ENCODE measurements at places on chromosomes 4 and X. TPM values are rescaled to one million over a fixed set of nuclear protein-coding genes. Genes with fewer than 3 reads are reported as not detected.

DNA sequence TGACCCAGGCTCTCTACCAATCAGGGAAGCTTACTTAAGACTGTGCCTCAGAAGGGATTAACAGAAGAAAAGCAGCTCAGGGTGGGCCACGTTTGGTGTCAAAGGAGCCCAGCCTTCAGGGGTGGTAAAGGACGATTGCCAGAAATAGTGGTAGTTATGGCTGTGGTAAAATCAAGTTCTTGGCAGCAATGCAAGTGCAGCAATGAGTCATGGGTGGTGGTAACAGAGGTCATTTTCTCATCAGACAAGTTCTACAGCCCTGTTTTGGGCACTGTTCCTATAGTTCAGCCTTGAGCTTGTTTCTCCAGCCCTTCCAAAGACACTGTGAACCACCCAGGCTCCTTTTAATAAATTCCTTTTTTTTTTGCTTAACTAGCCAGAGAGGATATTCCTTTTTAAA is 120.3 kb downstream of the EFHC2 start:
- no peaks in the 10 kb centered on the region for H3K27me3 ChIP-seq
- H3K36me3 ChIP-seq = no peaks in the 10 kb centered on the region
- no peak overlapping the region for H3K4me3 ChIP-seq

- no peak within 1 kb of the TSS for H3K27ac ChIP-seq
- no peaks in the 10 kb centered on the region for H3K36me3 ChIP-seq
- peaks cover 6% of the 10 kb centered on the region for H3K4me1 ChIP-seq
- DNase-seq = peak; percentile 70
- peaks cover 52% of the 10 kb centered on the region for H3K27me3 ChIP-seq
- H3K4me3 ChIP-seq = peak within 1 kb of the TSS; percentile 44
Measured at GRCh38 chr4:1172228-1172851, at the start of gene SPON2. Gene SPON2 (minus strand): TSS chr4:1172583.

DNA sequence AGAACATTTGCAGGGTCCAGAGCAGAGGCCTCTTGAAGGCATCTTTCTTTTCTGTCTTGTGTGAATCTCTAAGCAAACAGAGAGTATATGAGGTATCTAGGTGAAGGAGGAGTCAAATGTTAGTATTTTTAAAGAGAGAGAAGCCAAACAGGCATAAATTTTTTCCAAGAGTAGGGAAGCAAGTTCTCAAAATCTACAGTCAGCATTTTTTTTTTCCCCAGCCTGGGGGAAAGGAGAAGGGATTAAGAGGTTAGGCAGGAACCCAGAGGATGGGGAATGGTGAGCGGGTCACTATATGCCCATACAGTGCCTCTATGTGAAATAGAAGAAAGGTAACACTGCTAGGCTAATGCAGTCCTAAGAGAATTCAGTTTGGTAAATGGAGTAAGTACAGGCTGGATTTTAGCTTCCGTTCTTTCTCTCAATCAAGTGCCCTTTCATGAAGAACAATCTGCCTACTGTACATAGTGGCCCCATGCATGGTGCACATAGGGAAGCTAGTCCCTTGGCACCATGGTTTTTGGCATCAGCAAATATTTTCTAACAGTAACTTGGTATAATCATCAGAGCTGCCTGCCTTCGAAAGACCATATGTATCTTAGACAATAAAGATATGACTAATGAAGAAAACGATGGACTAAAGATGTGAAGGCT is 163.1 kb upstream of the MAB21L2 start:
- H3K4me1 ChIP-seq = no peaks in the 10 kb centered on the region
- H3K4me3 ChIP-seq = no peak overlapping the region
- no peaks in the 10 kb centered on the region for H3K27me3 ChIP-seq

- H3K4me3 ChIP-seq = no peak overlapping the region
- no peaks in the 10 kb centered on the region for H3K27me3 ChIP-seq
- H3K27ac ChIP-seq = no peak overlapping the region
- no peaks in the 10 kb centered on the region for H3K36me3 ChIP-seq
Measured at GRCh38 chr4:126859314-126859713, 773.4 kb upstream of the INTU start.

DNA sequence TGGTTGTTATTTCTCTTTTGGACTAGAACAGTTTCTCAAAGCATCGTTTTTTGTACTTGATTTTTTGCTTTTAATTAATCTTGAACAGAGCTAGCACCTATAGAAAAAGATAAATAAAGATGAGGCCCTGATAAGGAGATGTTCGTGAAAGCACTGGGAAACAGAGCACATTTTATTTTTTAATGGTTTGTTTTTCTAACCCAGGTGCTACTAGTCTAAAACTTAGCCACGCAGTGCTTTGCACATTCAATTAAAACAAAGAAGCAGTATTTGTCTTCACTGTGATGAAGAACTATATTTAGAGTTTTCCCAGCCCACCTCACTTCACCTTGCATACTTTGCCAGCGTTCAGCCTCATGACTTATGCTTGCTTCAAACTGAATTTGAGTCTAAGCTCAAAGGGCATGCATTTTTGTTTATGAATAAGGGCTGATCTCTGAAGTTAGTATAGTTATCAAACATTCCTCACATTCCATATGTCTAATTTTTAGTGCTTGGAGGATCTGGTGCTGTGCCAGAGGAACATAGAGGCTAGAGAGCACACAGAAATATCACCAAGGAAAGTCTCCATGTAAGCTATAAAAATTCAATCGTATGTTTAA is 76.7 kb downstream of the WWC2 start:
- H3K27me3 ChIP-seq = no peaks in the 10 kb centered on the region
- H3K36me3 ChIP-seq = no peaks in the 10 kb centered on the region
- no peak overlapping the region for H3K4me3 ChIP-seq
- H3K4me1 ChIP-seq = peaks cover 26% of the 10 kb centered on the region
- no peak for DNase-seq

LEF1 gene
- total RNA-seq = 66.1 TPM

STOX2 gene
- 16.6 TPM for total RNA-seq

DNA sequence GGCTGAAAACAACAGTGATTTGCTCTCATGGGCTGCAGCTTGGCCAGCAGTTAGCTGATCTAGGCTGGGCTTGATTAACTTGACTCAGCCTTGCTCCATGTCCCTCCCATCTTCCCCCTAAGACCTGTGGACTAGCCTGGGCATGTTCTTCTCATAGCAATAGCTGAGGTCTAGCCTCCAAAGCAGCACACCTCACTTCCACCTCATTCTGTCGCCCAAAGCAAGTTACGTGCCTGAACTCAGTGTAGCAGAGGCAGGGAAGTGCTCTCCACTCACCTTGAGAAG is 62.2 kb downstream of the EVC start:
- H3K4me3 ChIP-seq = no peak overlapping the region
- H3K36me3 ChIP-seq = peaks cover 39% of the 10 kb centered on the region
- peak; percentile 42 for DNase-seq
- H3K4me1 ChIP-seq = peaks cover 16% of the 10 kb centered on the region

DNA sequence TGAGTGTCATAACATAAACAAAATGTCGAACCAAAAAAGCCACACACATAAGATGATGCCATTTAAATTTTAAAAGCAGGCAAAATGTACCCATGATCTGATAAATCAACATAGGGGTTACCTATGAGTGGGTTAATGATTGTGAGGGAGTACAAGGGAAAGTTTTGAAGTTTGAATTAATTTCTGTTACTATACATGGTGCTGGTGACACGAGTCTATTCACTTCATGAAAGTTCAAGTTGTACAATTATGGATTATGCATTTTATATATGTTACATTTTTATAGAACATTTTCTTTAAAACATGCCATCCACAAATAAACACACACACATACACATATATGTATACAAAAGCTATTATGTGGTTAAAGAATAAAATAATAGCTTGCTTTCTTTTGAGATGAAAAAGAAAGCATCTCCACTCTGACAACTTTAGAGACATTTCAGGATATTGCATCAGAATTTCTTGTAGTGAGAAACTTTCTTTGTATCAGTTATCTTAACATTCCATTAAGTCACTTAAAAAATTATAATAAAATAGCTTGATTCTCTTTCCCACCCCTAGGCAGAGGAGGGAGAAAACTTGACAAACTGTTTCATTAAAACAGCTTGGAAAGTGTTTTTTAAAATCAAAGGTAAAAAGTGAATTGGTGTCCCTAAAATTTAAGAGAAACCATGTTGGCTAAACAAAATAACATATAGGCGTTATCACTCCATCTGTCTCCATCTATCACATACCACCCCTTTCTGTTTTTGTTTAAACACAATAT is 891.8 kb upstream of the NDST4 start:
- no peak for DNase-seq
- no peaks in the 10 kb centered on the region for H3K27me3 ChIP-seq
- H3K4me3 ChIP-seq = no peak overlapping the region
- no peaks in the 10 kb centered on the region for H3K36me3 ChIP-seq

- DNase-seq = peak; percentile 75
- no peak overlapping the region for H3K27ac ChIP-seq
- H3K4me3 ChIP-seq = peak overlapping the region; percentile 89
- no peaks in the 10 kb centered on the region for H3K36me3 ChIP-seq
Measured at GRCh38 chr4:180057891-180058671, 2185.1 kb upstream of the TENM3 start.

DNA sequence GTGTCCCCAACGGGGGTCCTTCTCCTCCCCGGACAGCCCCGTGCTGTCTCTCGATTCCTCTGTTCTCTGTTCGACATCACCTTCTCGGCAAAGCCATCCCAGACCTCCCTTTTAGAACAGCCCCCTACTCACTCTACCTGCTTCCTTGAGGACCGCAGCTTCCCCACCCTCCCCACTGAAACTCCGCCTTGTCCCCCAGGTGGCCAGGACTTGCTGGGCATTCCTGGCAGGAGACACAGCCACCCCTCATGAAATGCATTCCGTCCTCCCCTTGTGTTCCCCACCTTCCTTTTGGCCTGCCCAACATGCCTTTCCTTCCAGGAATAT is 34.8 kb upstream of the GPR78 start:
- no peak overlapping the region for H3K27ac ChIP-seq
- DNase-seq = no peak
- H3K36me3 ChIP-seq = no peaks in the 10 kb centered on the region
- peaks cover 5% of the 10 kb centered on the region for H3K4me1 ChIP-seq

DNA sequence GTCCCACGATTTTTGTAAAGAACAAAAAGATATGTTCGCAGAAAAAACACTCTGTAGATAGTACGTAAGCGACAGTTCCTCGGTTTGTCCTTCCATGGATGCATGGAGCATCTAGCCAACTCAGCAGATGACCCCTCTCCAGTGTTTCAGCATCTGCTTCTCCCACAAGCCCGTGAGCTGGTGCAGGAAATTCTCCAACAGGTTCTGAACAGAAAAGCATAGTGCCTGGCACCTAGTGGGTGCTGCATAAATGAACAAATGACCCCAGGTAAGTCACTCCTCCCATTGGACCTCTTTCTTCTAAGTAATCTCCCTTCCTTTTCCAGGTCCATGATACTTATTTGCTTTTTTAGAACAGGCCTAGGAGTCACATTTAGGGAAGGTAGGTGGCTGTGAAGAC is 966 bp upstream of the KIAA0232 start:
- H3K27ac ChIP-seq = peak overlapping the region; percentile 52
- no peak for DNase-seq
- peaks cover 5% of the 10 kb centered on the region for H3K36me3 ChIP-seq
- peaks cover 28% of the 10 kb centered on the region for H3K4me1 ChIP-seq

DNA sequence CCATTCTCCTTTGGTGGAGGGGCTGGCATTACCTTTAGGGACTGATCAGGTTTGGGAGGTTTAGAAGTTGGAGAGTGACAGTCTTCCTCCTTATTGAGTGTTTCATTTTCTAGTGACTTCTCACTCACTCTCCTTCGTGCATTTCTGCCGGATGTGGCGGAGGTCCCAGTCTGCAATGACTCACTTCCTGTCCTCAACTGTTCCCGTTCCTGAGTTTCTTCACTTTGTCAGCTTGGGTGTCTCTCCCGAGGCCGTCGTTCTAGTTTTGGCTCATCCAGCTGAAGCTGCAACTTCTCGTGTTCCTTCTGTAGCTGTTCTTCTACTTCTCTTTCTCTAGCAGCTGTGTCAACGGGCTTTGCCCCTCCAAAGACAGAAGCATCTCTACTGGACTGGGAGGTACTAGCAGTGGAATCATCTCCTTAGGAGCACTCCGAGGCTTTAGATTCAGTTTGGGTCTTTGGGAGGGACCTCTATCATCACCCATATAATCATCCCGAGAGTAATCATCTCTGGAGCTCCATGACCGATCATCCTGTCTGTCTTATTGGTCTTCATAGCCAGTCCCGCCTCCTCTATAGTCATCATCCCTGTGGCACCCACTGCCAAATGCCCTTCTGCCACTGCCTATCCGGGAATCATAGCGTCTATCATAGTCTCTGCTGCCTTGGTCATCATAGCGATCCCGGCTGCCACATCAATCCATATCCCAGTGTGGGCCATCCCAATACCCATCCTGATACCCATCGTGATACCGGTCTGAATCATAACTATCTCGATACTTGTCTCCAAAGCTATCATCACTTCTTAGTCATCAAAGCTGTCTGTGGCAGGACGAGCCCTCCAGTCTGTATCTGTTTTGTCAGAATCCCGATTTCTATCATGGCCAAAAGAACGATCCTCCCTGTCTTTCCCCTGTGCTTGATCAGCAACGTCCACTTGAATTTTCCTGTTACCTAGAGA is 35.3 kb upstream of the VSIG4 start:
- no peaks in the 10 kb centered on the region for H3K27me3 ChIP-seq
- no peak for DNase-seq
- H3K27ac ChIP-seq = no peak overlapping the region

- H3K36me3 ChIP-seq = no peaks in the 10 kb centered on the region
- H3K27me3 ChIP-seq = peaks cover 29% of the 10 kb centered on the region
- H3K4me3 ChIP-seq = peak overlapping the region; percentile 61
- H3K4me1 ChIP-seq = peaks cover 4% of the 10 kb centered on the region
- DNase-seq = no peak
Measured at GRCh38 chr4:1578251-1578773, 105.8 kb downstream of the FAM53A start.

UGT2B10 gene
- total RNA-seq = 0.45 TPM

DNA sequence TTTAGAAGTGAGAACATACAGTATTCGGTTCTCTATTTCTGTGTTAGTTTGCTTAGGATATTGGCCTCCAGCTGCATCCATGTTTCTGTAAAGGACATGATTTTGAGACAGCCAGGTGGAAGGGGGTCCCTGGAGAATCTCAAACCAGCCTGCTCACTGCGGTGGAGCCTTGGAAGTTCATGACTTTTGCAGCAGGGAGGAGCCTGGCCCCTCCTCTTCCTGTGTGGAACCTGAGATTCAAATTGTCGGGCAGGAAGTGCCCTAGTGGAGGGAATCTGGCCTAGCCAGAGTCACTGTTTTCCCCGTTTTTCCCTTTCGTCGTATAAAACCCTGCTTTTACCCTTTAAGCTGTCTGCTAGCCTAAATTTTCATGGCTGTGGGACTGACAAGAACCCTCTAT is 762.6 kb downstream of the PCDH18 start:
- H3K27me3 ChIP-seq = no peaks in the 10 kb centered on the region
- H3K4me1 ChIP-seq = no peaks in the 10 kb centered on the region
- H3K4me3 ChIP-seq = no peak overlapping the region
- H3K36me3 ChIP-seq = no peaks in the 10 kb centered on the region
- no peak overlapping the region for H3K27ac ChIP-seq

TLR10 gene
- 0.22 TPM for total RNA-seq

PDLIM5 gene
- 76.7 TPM for total RNA-seq

- H3K36me3 ChIP-seq = peaks cover 4% of the 10 kb centered on the region
- no peaks in the 10 kb centered on the region for H3K27me3 ChIP-seq
- no peak for DNase-seq
- peak overlapping the region; percentile 20 for H3K4me3 ChIP-seq
- H3K27ac ChIP-seq = peak overlapping the region; percentile 95
Measured at GRCh38 chr4:101865501-101866062, 75.1 kb downstream of the BANK1 start.

All from type B pancreatic cell (in vitro differentiated cells).